ENCODE measurements at places on chromosomes 1 and 21. TPM values are rescaled to one million over a fixed set of nuclear protein-coding genes. Genes with fewer than 3 reads are reported as not detected.
A peak's percentile ranks its signal among the peaks of the same experiment; 100 is the strongest.

DNA sequence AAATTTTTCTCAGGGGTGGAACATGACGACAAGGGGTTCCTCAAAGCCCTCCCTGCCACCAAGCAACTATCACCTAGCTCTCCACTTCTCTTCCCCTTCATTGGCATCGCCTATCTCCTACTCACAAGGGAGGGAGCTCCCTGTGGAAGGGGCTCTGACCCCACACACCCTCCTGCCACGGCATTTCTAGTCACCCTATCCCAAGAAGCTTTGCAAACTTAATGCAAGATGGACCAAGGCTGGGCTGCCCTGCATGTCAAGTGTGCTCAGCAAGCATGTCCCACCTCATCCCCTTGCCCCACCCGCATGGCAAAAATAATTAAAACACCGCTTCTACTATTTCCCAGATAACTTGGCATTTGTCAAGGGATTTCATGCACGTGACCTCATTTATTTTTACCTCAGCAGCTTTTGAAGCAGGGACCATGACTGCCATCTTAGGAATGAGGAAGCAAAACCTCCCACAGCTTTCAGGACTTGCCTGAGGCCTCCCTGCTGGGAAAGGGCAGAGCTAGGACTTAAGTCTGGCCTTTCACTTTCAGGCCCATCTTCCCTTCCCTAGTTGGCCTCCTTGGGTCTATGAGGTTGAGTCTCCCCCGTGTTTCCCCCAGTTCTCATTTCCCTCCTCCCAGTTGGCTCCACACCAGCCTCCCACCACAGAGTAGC is 161.3 kb downstream of the TSEN15 start:
- DNase-seq, result no peak

GRCh38 chr1:24771574-24771973 is 26.3 kb downstream of the CLIC4 start:
- DNase-seq, result no peak

GRCh38 chr1:66686406-66686805 is 65.9 kb upstream of the DYNLT5 start:
- no peak for DNase-seq

- DNase-seq, result no peak
Measured at GRCh38 chr1:222047366-222047765, 305.5 kb upstream of the DUSP10 start.

GRCh38 chr1:90591970-90592356 is 125.1 kb downstream of the BARHL2 start:
- no peak for DNase-seq

DNA sequence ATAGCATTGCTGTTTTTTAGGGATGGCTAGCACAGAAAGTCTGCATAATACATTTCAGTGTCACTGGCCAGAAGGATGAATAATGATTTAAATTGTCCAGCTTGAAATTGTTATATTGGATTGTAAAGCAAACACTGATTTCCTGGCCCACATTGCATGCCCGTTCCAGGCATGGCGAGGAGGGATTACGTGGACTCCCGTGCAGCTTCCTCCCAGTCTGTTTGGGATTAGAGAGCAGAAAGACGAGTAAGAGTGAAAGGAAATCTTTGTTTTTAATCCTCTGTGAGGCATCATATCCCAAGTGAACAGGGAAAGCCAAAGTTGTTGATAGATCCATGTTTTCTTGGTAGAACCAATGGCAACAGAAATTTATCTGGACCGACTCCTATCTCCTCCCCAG is 8.4 kb downstream of the TRIM58 start:
- no peak for DNase-seq

DNA sequence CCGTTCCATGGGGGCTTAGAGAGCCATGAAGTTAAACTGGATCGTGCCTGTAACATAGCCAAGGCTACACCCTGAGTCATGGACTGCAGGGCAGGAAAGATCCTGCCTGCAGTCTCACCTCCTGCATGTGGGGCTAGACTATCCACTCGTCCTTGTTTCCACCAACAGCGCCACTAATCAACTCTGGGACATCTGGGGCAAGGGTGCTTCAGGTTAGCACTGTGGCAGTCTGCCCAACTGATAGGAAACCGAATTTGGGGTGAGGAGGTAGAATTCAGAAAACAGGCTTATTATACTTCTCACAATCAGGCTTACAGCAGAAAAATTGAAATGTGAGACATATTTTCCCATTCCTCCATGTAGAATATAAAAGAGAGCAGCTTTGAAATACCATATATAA is 85.2 kb upstream of the ADAM30 start:
- DNase-seq, result no peak

DNA sequence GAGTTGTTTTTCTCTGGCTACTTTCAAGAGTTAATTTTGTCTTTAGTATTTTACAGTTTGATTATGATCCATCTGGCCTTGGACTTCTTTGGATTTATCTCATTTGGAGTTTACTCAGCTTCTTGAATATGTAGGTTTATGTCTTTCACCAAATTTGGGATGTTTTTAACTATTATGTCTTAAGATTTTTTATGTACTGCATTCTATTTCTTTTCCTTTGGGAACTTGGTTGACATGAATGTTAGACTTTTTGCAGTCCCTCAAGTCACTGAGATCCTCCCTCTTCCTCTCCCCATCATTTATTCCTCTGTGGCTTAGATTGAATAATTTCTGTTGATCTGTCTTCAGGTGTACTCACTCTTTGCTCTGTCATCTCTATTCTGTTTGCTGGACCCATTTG is 112.0 kb downstream of the XPR1 start:
- no peak for DNase-seq

The ARHGEF19 gene
- 4.7 TPM for total RNA-seq

- DNase-seq, result peak; percentile 22
Measured at GRCh38 chr1:57307392-57308170, 116.3 kb downstream of the DAB1 start.

- DNase-seq, result no peak
Measured at GRCh38 chr1:61238359-61238665, 156.0 kb downstream of the NFIA start.

- DNase-seq, result no peak
Measured at GRCh38 chr1:217495249-217495648, 135.6 kb downstream of the GPATCH2 start.

GRCh38 chr1:206658264-206658980 is 23.1 kb downstream of the DYRK3 start:
- peak; percentile 40 for DNase-seq

DNA sequence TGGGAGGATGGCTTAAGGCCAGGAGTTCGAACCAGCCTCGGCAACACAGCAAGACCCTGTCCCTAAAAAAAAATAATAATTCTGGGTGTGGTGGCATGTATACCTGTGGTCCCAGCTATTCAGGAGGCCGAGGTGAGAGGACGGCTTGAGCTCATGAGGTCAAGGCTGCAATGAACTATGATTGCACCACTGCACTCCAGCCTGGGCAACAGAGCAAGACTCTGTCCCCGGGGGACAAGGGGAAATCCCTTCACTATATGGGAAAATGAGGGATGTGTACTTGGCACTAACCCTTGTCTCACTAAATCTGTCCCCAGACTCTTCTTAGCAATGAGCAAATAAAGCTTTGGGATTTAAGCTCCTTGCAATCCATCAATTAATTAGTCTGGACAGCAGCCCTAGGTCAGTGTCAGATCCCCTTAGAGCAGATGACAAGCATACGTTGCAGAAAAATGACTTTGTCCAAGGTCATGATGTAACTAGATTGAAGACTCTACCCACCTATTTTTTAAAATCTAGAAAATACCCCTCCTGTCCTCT is 9.4 kb downstream of the KDM5B start:
- DNase-seq, result no peak

GRCh38 chr1:231065510-231066241 is 25.6 kb upstream of the FAM89A start:
- DNase-seq, result no peak

The TTC39A gene
- total RNA-seq, result 14.8 TPM

DNA sequence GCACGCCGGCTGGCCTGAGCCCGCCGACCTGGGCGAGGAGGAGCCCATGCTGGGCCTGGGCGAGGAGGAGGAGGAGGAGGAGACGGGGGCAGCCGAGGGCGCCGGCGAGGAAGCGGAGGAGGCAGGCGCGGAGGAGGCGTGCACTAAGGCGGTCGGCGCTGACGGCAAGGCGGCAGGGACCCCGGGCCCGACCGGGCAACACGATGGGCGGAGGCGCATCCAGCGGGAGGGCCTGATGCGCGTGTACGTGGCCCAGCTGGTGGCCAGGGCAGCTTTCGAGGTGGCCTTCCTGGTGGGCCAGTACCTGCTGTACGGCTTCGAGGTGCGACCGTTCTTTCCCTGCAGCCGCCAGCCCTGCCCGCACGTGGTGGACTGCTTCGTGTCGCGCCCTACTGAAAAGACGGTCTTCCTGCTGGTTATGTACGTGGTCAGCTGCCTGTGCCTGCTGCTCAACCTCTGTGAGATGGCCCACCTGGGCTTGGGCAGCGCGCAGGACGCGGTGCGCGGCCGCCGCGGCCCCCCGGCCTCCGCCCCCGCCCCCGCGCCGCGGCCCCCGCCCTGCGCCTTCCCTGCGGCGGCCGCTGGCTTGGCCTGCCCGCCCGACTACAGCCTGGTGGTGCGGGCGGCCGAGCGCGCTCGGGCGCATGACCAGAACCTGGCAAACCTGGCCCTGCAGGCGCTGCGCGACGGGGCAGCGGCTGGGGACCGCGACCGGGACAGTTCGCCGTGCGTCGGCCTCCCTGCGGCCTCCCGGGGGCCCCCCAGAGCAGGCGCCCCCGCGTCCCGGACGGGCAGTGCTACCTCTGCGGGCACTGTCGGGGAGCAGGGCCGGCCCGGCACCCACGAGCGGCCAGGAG is 7.2 kb upstream of the IBA57 start:
- peak; percentile 19 for DNase-seq

GRCh38 chr1:96474985-96475743 is 246.4 kb upstream of the PTBP2 start:
- DNase-seq, result no peak

GRCh38 chr1:50111503-50111902 is 2.8 kb downstream of the ELAVL4 start:
- no peak for DNase-seq

The TXNIP gene
- total RNA-seq, result 602 TPM

DNA sequence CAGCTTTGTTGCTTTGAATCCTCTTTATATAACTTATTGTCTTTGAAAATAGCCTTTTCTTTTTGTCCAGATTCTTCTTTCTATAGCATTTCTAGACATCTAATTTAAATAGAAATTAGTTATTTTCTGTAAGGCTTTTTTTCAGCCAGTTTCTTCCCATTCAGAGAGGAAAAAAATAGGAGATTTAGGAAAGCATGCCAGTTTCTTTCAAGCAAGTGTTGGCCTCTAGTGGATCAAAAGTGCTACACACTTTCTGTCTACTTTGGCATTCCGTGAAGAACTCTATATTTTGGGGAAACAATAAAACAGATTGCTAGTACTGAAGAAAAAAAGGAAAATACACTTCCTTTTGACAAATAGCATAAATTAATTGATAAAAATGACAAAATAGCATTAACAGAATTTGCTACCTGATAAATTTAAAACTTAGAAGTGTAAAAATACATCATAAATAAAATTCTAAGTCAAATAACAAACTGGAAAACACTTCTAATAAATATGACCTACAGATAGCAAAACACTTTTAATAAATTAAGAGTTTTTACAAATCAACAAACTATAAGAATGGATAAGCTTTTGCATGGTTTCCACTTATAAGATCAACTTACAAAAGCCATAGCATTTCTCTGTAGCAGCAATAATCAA is 13.1 kb upstream of the EXO1 start:
- DNase-seq, result no peak

DNA sequence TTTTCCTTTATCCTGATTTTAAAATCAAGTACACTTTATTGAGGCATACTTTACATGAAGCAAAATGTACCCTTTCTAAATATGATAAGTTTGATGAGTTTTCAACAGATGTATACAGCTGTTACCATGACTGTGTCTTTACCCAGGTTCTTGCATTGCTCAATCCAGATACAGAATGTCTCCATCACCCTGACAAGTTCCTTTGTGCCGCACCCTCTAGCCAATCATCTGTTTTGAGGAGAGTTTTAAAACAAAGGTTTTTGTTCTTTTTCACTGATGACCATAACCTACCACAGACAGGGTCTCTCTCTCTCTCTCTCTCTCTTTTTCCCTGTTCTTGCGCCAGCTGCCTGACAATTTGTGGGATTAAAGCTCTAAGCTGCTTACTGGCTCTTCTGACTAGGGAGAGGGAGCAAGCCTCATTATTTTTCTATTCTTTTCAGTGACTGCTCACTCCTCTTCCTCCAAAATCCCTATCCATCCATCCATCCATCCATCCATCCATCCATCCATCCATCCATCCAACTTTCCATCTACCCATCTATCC is 1.2 kb upstream of the KCNE1 start:
- no peak for DNase-seq

DNA sequence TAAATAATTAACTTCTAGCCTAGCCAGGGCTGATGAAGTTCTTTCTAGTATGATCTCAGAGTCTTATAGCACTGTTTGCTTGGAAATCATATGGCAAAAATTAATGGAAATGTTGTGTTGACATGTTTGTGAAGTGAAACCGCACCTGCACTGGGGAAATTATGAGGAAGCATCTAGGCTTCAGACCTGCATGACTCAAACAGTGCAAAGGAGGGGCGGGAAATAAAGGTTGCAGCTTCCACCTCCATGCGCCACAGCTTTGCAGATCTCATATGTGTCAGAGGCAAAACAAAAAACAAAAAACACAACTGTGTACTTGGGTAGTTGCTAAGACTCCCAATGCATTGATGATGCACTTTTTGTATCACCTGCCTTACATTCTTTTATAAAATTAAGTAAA is 1080.6 kb downstream of the PLA2G4A start:
- no peak for DNase-seq

The TRPM2 gene
- 5.1 TPM for total RNA-seq

DNA sequence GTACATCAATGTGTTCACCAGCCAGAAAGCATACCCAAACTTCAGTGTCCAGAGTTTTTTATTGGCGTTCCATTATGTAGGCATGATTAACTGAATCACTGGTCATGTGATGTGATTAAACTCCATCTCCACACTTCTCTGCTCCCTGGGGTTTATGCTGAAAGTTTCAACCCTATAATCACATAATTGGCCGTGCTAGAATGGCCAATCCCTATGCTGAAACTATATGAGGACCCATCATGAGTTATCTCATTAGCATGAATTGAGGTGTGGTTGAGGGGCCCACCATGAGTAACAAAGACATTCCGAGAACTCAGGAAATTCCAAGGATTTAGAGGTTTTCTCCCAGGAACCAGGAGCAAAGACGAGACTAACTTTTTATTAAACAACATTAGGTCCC is 31.8 kb upstream of the FBXO28 start:
- no peak for DNase-seq

The SELP gene
- total RNA-seq, result 12.4 TPM

The COL24A1 gene
- total RNA-seq, result 1.4 TPM

DNA sequence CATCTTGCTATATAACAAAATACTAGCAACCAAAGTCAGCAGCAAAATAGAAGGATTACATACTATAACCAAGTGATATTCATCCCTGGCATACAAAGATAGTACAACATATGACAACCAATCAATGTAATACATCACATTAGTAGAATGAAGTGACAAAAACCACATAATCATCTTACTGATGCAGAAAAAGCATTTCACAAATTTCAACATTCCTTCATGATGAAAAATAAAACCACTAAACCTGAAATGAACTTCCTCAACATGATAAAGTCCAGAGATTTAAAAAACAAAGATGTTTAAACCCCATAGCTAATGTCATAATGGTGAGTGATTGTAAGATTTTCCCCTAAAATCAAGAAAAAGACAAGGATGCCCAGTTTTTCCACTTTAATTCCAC is 18.6 kb downstream of the RO60 start:
- no peak for DNase-seq

- no peak for DNase-seq
Measured at GRCh38 chr1:111620441-111620971, 917 bp downstream of the RAP1A start.

- peak; percentile 33 for DNase-seq
Measured at GRCh38 chr1:82485591-82486369, 685.0 kb downstream of the ADGRL2 start.

GRCh38 chr1:55060133-55060999 is 21.0 kb downstream of the PCSK9 start:
- no peak for DNase-seq

Measured in left cardiac atrium (tissue), 4 donors.